ENCODE measurements at places on chromosomes 7 and 10. TPM values are rescaled to one million over a fixed set of nuclear protein-coding genes. Genes with fewer than 3 reads are reported as not detected.

DNA sequence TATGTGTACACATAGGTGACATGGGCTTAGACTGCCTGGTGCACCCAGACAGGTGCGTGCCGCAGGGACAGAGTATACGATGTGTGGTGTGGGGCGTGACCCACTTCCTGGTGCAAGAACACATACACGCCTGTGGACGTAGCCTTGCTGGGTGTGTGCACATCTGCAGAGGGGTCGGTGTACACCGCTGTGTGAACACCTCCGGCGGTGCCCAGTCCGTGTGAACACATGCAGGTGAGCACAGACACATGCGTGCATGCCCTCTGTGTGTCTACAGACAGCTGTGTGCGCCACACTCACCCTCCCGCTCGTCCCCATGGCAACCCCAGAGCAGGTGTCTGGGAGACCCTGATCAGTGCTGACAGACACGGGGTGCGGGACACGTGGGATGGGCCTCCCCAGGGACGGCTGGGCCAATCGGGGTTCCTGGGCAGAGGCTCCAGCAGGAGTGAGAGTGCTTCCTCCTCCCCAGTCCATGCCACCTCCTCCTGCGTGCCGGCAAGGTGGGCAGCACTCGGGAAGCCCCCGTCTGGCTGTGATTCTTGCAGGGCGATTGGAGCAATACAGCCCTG lies 23.4 kb downstream of the ELFN1 start:
- H3K36me3 ChIP-seq, result no peaks in the 10 kb centered on the region
- DNase-seq, result no peak
- H3K4me3 ChIP-seq, result no peak overlapping the region
- peaks cover 9% of the 10 kb centered on the region for H3K27me3 ChIP-seq

Gene EBLN1
- total RNA-seq, result not detected

- peaks cover 42% of the 10 kb centered on the region for H3K4me1 ChIP-seq
- H3K27me3 ChIP-seq, result no peaks in the 10 kb centered on the region
- no peak for DNase-seq
- H3K36me3 ChIP-seq, result peaks cover 21% of the 10 kb centered on the region
- H3K27ac ChIP-seq, result peak overlapping the region; percentile 88
Observed at GRCh38 chr7:877312-878232, 1.2 kb downstream of the GET4 start.

Gene VWDE
- total RNA-seq, result 1.7 TPM

DNA sequence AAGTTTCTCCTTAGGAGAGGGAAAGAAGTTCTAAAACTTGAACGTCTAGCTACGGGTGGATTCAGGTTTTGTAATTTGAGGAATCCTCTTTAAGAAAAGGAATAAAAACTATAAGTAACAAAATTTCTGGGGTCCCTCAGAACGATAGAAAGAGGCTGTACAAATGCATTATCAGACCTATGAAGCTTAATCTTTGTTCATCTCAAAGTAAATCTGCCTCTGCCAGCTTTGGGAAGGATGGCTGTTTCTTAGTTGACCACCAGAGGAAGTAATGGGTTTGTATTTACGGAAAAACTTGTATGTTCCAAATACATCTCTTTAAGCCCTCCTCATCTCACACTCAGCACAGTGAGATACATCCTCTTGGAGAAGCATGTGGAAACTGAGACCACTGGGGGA lies 864 bp downstream of the PSTK start:
- H3K4me1 ChIP-seq, result peaks cover 16% of the 10 kb centered on the region
- no peaks in the 10 kb centered on the region for H3K36me3 ChIP-seq
- H3K4me3 ChIP-seq, result peak overlapping the region; percentile 75
- peak; percentile 11 for DNase-seq
- H3K27me3 ChIP-seq, result no peaks in the 10 kb centered on the region

Gene LANCL2
- 10.8 TPM for total RNA-seq

- peaks cover 62% of the 10 kb centered on the region for H3K4me1 ChIP-seq
- peak overlapping the region; percentile 66 for H3K27ac ChIP-seq
- no peak for DNase-seq
- H3K27me3 ChIP-seq, result no peaks in the 10 kb centered on the region
- no peak overlapping the region for H3K4me3 ChIP-seq
Observed at GRCh38 chr7:24924375-24924774, 55.6 kb downstream of the OSBPL3 start.

DNA sequence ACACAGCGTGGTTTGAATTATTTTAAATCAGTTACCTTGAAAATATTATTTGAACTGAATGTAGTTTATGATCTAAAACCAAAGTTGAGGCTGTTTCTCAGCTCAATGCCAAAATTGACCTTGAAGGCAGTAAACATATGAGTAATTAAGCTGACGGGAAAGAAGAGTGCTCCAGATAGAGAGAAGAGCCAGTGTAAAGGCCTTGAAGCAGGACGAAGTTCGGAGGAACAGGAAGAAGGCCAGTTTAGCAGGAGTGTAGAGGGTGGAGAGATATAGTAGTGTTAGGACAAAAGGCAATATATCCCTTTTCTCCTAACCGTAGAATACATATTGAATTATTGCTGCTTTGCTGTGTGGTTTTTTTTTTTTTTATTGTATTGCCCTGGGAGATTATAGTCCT lies 63.2 kb downstream of the CYP51A1 start:
- no peak for DNase-seq
- no peaks in the 10 kb centered on the region for H3K27me3 ChIP-seq
- peaks cover 23% of the 10 kb centered on the region for H3K36me3 ChIP-seq
- H3K4me1 ChIP-seq, result peaks cover 5% of the 10 kb centered on the region
- no peak overlapping the region for H3K4me3 ChIP-seq

- H3K4me1 ChIP-seq, result peaks cover 17% of the 10 kb centered on the region
- no peaks in the 10 kb centered on the region for H3K27me3 ChIP-seq
- H3K4me3 ChIP-seq, result no peak overlapping the region
- H3K27ac ChIP-seq, result no peak overlapping the region
- peaks cover 2% of the 10 kb centered on the region for H3K36me3 ChIP-seq
- no peak for DNase-seq
Observed at GRCh38 chr7:139702811-139703486, 74.8 kb downstream of the HIPK2 start.

GRCh38 chr10:46064269-46064817 lies 18.3 kb upstream of the MSMB start:
- no peak overlapping the region for H3K27ac ChIP-seq
- H3K4me3 ChIP-seq, result no peak overlapping the region
- DNase-seq, result no peak
- no peaks in the 10 kb centered on the region for H3K36me3 ChIP-seq
- no peaks in the 10 kb centered on the region for H3K4me1 ChIP-seq

Gene HOGA1
- total RNA-seq, result not detected

DNA sequence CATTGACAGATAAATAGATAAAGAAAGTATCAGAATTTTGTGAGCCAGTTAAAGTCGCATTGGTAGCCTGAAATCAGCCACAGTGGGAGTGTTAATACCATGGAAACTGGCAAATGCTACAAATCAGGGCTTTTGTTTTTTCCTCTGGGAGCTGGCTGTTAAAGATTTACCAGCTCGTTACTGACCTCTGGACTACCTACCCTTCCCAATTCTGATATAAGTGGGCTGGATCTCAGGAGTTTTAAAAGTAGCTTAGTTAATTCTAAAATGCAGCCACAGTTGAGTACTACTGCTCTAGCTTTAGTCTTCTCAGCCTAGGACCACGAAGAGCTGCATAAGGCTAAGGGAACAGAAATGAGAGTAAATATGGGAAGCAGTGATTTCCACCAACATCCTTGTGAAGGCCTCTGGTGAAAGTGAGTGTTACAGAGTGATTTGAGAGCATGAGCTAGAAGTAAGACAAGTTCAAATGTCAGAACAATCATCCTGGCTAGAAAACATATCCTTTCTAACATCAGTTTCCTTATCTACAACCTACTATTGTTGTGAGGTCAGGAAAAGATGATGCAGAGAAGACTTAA lies 53.2 kb downstream of the A1CF start:
- no peaks in the 10 kb centered on the region for H3K4me1 ChIP-seq
- H3K27me3 ChIP-seq, result peaks cover 18% of the 10 kb centered on the region
- no peak for DNase-seq
- no peak overlapping the region for H3K27ac ChIP-seq
- H3K36me3 ChIP-seq, result no peaks in the 10 kb centered on the region
- H3K4me3 ChIP-seq, result no peak overlapping the region

- H3K27ac ChIP-seq, result no peak overlapping the region
- H3K27me3 ChIP-seq, result no peaks in the 10 kb centered on the region
- H3K4me1 ChIP-seq, result peaks cover 5% of the 10 kb centered on the region
- no peaks in the 10 kb centered on the region for H3K36me3 ChIP-seq
- H3K4me3 ChIP-seq, result no peak overlapping the region
Observed at GRCh38 chr10:84175436-84175835, 1.8 kb downstream of the GPR15LG start.

DNA sequence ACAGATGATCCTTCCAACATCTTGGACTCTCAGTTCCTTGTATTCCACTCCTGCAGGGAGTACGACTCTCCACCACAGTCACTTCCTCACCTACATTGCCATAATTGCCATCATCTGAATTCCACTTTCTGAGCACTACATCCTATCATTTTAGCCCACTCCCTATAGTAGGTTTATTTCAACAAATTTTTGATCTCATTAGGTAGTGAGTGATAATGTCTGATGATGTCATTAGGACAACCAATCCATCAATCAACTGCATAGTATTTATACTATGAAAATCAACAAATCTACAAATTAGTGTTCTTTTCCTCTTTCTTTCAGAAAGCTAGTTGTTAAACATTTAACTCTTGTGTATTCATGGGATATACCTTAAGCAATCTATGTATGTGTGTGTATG lies 13.7 kb upstream of the TRA2A start:
- no peaks in the 10 kb centered on the region for H3K36me3 ChIP-seq
- H3K27me3 ChIP-seq, result no peaks in the 10 kb centered on the region
- no peak overlapping the region for H3K27ac ChIP-seq
- H3K4me3 ChIP-seq, result no peak overlapping the region
- DNase-seq, result no peak
- peaks cover 8% of the 10 kb centered on the region for H3K4me1 ChIP-seq

Gene COL26A1
- total RNA-seq, result not detected

GRCh38 chr10:64726466-64726865 lies 1205.3 kb downstream of the REEP3 start:
- H3K4me1 ChIP-seq, result no peaks in the 10 kb centered on the region
- H3K27me3 ChIP-seq, result no peaks in the 10 kb centered on the region
- no peak overlapping the region for H3K4me3 ChIP-seq
- DNase-seq, result no peak

GRCh38 chr10:30701451-30702173 lies 72.1 kb upstream of the LYZL2 start:
- peak overlapping the region; percentile 98 for H3K27ac ChIP-seq
- no peaks in the 10 kb centered on the region for H3K27me3 ChIP-seq
- H3K36me3 ChIP-seq, result peaks cover 20% of the 10 kb centered on the region

DNA sequence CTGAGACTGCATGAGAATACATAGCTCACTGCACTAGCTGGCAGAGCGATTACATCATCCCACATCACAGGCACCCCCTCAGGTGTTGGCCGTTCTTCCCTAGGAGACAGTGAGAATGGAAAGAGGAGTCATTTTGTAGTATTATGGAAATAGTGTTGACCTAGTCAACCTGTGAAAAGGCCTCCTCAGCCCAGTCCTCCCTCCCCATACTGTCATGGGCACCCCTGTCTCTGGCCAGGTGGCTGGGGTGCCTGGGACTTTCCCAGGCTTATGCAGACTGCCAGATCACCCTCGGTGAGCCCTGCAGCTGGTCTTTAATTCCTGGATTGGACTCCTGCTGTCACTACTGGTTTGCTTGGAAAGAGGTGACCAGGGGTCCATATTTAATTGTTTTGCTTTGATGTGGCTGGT lies 4.0 kb downstream of the INPP5A start:
- peak overlapping the region; percentile 71 for H3K27ac ChIP-seq
- peaks cover 4% of the 10 kb centered on the region for H3K36me3 ChIP-seq
- H3K27me3 ChIP-seq, result no peaks in the 10 kb centered on the region
- peak overlapping the region; percentile 47 for H3K4me3 ChIP-seq
- peaks cover 70% of the 10 kb centered on the region for H3K4me1 ChIP-seq

GRCh38 chr7:5525271-5526099 lies 101.9 kb upstream of the TNRC18 start:
- peaks cover 50% of the 10 kb centered on the region for H3K36me3 ChIP-seq
- H3K4me3 ChIP-seq, result peak overlapping the region; percentile 96
- peaks cover 26% of the 10 kb centered on the region for H3K4me1 ChIP-seq
- no peak for DNase-seq
- H3K27ac ChIP-seq, result peak overlapping the region; percentile 96

Gene SUN3
- total RNA-seq, result 0.95 TPM

- peaks cover 1% of the 10 kb centered on the region for H3K27me3 ChIP-seq
- H3K4me1 ChIP-seq, result no peaks in the 10 kb centered on the region
- H3K36me3 ChIP-seq, result no peaks in the 10 kb centered on the region
- H3K27ac ChIP-seq, result no peak overlapping the region
- no peak for DNase-seq
- H3K4me3 ChIP-seq, result no peak overlapping the region
Observed at GRCh38 chr7:43449577-43449976, 133.3 kb upstream of the STK17A start.

GRCh38 chr7:149245244-149245643 lies 5.8 kb downstream of the ZNF212 start:
- peaks cover 28% of the 10 kb centered on the region for H3K36me3 ChIP-seq
- H3K4me3 ChIP-seq, result peak overlapping the region; percentile 3
- DNase-seq, result peak; percentile 76
- H3K27me3 ChIP-seq, result no peaks in the 10 kb centered on the region

Gene HUS1
- total RNA-seq, result 37.1 TPM

- no peak overlapping the region for H3K4me3 ChIP-seq
- DNase-seq, result no peak
- peaks cover 2% of the 10 kb centered on the region for H3K4me1 ChIP-seq
- H3K27ac ChIP-seq, result peak overlapping the region; percentile 17
Observed at GRCh38 chr10:26573674-26574073, 123.8 kb upstream of the PDSS1 start.

DNA sequence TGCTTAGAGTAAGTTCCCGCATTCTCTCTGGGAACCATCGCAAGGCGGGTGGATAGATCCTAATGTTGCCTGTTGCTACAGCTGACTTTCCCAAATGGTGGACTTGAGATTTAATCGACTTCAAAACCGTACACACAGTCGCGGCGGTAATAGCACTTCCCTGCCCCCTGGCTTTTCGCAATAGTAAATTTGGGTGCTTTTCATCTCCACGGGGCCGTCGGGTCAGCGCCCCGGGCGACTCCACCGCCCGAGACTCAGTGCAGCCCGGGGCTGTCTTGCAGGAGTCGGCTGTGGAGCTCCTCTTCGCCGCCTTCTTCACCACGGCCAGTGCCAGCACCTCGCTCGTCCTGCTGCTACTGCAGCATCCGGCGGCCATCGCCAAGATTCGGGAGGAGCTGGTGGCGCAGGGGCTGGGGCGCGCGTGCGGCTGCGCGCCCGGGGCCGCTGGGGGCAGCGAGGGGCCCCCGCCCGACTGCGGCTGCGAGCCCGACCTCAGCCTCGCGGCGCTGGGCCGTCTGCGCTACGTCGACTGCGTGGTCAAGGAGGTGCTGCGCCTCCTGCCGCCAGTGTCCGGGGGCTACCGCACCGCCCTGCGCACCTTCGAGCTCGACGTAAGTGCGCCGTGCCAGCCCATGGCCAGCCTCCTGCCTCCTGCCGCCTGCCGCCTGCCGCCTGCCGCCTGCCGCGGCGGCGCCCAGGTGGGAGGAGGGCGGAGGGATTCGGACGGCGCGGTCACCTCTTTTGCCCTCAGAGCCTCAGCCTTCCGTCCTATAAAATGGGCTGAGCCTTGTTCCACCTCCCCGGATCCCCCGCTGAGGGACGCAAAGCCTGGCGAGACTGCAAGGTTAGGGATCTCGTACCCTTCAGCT lies 5.3 kb downstream of the CYP26C1 start:
- DNase-seq, result peak; percentile 4
- H3K27me3 ChIP-seq, result peaks cover 71% of the 10 kb centered on the region
- peaks cover 22% of the 10 kb centered on the region for H3K4me1 ChIP-seq
- no peaks in the 10 kb centered on the region for H3K36me3 ChIP-seq

Data from activated CD8-positive, alpha-beta T cell treated with anti-CD3 and anti-CD28 coated beads for 36 hours (primary cell).